CD4-positive, alpha-beta T cell treated with Interleukin-2 at 100 ng/mL for 4 hours (primary cell): ENCODE measurements at places on chromosomes 7 and 10.

DNA sequence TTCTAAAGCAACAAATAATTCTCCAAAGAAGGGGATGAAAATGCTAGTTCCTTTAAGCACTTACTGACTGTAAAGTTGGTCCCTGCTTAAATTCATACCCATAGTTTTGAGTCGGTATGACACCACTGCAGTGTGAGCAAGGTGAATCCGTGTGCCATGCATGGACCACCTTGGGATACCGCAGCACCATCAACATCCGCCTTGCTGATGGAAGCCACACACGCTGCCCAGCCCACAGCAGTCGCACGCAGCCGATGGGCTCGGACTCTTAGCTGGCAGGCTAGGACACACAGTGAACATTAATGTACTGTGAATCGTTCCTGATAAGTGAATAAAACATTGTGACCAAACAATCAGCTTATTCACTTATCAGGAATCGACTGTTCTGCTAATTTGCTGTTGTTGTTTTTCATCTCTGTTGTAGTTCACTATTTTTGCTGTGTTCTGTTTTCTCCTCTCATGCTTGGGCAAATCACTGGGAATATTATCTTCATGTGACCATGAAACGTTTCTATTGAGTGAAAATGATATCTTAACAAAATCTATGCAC is 275.5 kb downstream of the USP6NL start:
- DNase-seq = no peak

- DNase-seq = no peak
These were observed 48.7 kb upstream of the RHOBTB1 start for GRCh38 chr10:60992636-60993035.

DNA sequence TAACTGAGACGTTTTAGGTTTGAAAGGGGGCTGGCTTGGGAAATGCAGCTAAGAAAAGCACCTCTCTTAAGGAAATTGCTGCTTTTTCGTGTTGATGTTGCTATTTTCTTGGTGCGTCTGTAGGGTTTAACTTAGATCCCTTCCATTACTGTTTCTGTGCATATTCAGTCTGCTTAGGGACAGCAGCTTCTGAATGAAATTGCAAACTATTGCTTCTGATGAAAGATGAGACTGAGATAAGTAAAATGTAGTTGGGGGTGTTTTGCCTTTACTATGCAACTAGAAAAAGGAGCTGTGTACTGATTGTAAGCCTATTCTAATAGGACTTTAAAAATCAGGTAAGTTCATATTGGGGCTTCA is 772 bp downstream of the HDAC9 start:
- no peak for DNase-seq

DNA sequence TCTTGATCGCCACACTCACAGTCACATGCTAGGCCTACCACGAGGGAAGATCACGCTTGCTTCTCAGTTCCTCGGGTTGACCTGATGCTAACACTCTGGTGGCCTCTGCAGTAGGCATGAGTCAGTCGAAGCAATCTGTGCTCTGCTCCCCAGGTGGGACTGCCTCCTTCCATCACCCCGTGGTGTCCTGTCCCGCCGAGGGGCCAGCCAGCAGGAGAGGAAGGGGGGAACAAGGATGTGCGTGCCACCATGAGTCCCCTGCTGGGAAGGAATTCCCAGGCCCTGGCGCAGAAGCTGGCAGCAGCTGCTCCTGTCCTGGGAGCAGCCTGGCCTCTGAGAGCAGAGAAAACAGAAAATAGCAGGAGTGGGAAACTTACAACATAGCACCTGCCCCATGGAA is 695.0 kb upstream of the NRP1 start:
- DNase-seq = no peak

DNA sequence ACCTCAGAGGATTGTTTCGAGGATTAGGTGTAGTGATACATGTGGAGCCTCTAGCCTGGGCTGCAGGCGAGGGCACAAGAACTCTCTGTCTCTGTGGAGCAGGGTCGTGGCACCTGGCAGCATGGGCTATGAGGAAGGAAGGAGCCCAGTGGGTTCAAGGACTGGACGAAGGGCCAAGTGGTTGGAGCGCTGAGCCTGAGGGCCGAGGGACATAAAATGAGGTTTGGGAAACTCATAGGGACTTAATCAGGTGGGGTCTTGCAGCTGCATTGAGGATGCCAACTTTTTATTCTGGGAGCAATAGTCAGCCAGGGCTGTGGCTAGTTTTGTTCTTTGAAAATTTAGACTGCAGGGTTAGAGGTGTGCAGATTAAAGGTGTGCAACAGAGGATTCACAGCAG is 33.0 kb upstream of the ZNF32 start:
- no peak for DNase-seq

- DNase-seq = no peak
These were observed 511.4 kb downstream of the XPNPEP1 start for GRCh38 chr10:109411917-109412316.

GRCh38 chr7:87369216-87369615 is 23.8 kb downstream of the CROT start:
- DNase-seq = peak; percentile 58

- no peak for DNase-seq
These were observed 13.0 kb downstream of the OGDHL start for GRCh38 chr10:49749144-49749543.

- no peak for DNase-seq
These were observed 151.5 kb upstream of the AOAH start for GRCh38 chr7:36875794-36876193.
